Choroid plexus epithelial cell (primary cell): ENCODE measurements at places on chromosomes 2 and 18.

DNA sequence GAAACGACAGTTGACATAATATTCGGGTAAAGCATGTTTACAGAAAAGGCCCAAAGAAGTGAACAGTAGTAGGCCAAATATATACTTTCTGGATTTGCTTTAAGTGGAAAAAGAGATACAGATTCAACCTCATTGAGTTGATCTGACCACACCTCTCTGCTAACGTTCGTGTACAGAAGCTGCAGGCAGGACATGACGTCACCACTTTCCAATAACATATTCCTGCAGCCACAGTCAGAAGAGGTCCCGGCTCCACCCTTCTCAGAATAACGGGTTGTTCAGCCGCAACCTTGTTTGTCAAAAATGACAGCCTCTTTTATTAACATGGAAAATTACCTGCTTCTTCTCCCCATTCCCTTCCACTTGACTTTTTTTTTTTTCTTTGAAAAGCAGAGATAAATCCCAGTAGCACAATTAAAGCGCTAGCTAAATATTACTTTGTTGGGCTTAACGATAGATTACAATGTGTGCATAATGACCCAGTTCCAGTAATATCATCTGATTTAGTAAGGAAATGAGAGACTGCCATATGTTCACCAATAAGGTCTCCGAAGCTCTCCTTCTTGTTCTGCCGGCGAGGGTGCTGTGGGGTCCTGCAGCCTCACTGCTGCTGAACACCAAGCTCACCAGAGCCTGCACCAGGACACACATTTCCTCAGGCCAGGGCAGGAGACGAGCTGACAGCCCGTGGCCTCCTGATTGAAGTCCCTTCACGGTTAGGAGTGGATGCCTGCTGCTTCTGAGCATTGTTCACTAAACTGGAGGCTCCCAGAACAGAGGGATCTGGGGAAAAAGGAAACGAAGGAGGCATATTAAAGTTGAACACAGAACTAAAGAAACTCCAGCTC is 451.0 kb upstream of the SALL3 start:
- no peak for DNase-seq

DNA sequence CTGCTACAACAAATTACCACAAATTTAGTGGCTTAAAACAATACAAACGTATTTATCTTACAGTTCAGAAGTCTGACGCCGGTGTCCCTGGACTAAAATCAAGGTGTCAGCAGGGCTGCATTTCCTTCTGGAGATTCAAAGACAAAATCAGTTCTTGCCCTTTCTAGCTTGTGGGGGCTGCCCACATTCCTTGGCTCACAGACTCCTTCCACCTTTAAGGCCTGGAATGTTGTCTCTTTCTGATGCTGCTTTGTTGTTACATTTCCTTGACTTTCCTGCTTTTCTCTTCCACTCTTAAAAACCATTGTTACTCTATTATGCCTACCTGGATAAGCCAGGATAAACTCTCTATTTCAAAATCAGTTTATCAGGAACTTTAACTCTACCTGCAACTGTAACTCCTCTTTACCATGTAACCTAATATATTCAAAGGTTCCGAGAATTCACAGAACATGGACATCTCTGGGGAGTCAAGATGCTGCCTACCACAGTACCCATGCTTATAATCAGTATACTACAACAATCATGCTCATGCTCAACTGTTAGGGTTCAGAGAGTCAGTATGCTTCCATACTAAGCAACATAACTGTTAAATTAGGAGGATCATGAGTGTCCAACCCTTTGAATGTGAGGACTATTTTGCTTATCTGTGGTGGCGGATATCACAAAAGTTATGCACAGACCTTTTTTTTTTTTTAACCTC is 27.4 kb downstream of the YES1 start:
- DNase-seq, result no peak

DNA sequence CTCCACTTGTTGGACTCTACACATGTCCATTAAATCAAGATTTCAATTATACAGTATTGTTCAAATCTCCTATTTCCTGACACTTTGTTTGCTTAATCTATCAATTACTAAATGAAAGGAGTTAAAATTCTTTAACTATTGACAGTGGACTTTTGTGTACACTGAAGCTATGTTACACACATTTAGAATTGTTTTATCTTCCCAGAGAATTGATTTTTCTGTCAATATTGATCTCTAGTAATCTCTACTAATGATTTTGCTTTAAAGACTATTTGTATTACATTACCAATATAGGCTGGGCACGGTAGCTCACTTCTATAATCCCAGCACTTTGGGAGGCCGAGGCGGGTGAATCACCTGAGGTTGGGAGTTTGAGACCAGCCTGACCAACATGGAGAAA is 215.7 kb downstream of the WDPCP start:
- no peak for DNase-seq

- DNase-seq, result no peak
Measured at GRCh38 chr18:29161429-29161828, 984.5 kb upstream of the CDH2 start.

GRCh38 chr2:210895132-210895531 is 338.7 kb downstream of the CPS1 start:
- no peak for DNase-seq

DNA sequence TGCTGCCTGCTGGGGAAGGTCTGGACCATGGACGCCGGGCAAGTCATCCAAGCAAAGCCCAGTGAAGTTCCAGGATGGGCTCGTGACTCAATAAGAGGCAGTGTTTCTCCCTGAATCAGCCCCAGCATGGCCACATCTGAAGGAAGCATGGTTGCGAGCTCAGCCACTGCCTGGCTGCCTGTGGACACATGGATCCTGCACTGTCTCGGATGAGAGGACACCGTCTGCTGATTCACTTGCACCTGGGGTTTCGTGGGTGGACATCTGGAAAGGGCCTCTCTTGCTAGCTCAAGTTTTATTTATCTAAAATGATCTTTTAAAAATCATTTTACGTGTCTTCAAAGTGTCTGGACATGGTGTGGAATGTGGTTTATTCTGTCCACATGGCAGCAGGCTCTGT is 224.8 kb upstream of the FN1 start:
- peak; percentile 84 for DNase-seq
